ENCODE measurements at places on chromosomes 3 and 15.

- no peak for DNase-seq
Measured at GRCh38 chr3:55585856-55586255, 98.8 kb upstream of the WNT5A start.

GRCh38 chr15:57704441-57704840, 2.1 kb upstream of the POLR2M start:
- no peak for DNase-seq

GRCh38 chr3:178827285-178827856, 244.2 kb downstream of the ZMAT3 start:
- DNase-seq: no peak

GRCh38 chr3:169172535-169172934, 491.0 kb downstream of the MECOM start:
- no peak for DNase-seq

GRCh38 chr3:120487191-120487650, 36.4 kb upstream of the FSTL1 start:
- DNase-seq: no peak
